Effector memory CD8-positive, alpha-beta T cell (primary cell): ENCODE measurements at places on chromosomes 6 and 20.

GRCh38 chr6:26032340-26033084 is 54.7 kb upstream of the HFE start:
- H3K4me3 ChIP-seq = peak overlapping the region; percentile 87
- peak overlapping the region; percentile 93 for H3K27ac ChIP-seq
- DNase-seq = no peak
- H3K36me3 ChIP-seq = peaks cover 29% of the 10 kb centered on the region
- H3K4me1 ChIP-seq = peaks cover 27% of the 10 kb centered on the region
- no peaks in the 10 kb centered on the region for H3K27me3 ChIP-seq

DNA sequence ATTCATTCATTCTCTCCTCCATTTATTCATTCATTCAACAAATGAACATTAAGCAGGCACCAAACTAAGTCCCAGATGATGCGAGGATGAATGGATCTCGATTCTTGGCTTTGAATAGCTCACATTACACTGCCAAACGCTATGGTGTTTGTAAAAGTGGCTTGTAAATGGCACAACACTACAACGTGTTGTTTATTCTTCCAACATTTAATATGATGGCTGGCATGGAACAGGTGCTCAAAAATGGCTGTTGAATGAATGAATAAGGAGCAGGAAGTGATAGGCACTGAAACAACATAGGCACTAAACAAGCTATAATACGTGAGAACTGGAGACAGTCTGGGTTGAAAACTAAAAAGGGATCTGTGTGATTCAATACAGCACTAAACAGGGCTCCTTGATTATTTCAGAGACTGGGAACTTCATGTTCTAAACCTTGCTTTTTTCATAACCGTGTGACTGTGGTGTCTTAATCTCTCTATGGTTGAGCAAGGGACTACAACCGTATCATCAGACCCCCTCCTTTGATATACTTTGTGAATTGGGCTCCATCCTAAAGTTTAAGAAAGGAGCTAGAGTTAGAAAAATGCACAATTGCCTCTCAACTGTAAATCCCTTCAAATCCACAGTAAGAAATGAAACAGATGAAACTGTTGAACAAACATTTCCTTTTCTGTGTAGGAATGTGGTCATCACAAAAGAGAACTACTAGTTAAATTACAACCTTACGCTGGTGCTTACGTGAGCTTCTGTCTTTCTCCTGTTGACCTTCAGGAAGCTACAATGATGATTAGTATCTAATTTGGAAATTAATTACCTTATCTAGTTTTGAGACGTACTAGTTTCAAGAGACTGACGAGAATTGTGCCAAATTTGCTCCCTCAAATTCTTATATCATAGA is 16.9 kb upstream of the SLC16A10 start:
- peaks cover 51% of the 10 kb centered on the region for H3K27me3 ChIP-seq
- no peak for DNase-seq
- H3K4me3 ChIP-seq = no peak overlapping the region
- H3K4me1 ChIP-seq = no peaks in the 10 kb centered on the region
- H3K27ac ChIP-seq = no peak overlapping the region

GRCh38 chr6:90654166-90654565 is 67.3 kb upstream of the MAP3K7 start:
- H3K27me3 ChIP-seq = peaks cover 53% of the 10 kb centered on the region
- H3K27ac ChIP-seq = no peak overlapping the region
- no peaks in the 10 kb centered on the region for H3K4me1 ChIP-seq
- no peak overlapping the region for H3K4me3 ChIP-seq
- no peaks in the 10 kb centered on the region for H3K36me3 ChIP-seq

GRCh38 chr20:36175475-36175995 is 21.0 kb downstream of the EPB41L1 start:
- peaks cover 13% of the 10 kb centered on the region for H3K27me3 ChIP-seq
- no peak overlapping the region for H3K4me3 ChIP-seq
- no peak overlapping the region for H3K27ac ChIP-seq

- H3K27me3 ChIP-seq = no peaks in the 10 kb centered on the region
- H3K4me3 ChIP-seq = no peak overlapping the region
- no peaks in the 10 kb centered on the region for H3K4me1 ChIP-seq
- peak; percentile 46 for DNase-seq
- no peak overlapping the region for H3K27ac ChIP-seq
Measured at GRCh38 chr6:129598244-129599187, 111.5 kb downstream of the ARHGAP18 start.

DNA sequence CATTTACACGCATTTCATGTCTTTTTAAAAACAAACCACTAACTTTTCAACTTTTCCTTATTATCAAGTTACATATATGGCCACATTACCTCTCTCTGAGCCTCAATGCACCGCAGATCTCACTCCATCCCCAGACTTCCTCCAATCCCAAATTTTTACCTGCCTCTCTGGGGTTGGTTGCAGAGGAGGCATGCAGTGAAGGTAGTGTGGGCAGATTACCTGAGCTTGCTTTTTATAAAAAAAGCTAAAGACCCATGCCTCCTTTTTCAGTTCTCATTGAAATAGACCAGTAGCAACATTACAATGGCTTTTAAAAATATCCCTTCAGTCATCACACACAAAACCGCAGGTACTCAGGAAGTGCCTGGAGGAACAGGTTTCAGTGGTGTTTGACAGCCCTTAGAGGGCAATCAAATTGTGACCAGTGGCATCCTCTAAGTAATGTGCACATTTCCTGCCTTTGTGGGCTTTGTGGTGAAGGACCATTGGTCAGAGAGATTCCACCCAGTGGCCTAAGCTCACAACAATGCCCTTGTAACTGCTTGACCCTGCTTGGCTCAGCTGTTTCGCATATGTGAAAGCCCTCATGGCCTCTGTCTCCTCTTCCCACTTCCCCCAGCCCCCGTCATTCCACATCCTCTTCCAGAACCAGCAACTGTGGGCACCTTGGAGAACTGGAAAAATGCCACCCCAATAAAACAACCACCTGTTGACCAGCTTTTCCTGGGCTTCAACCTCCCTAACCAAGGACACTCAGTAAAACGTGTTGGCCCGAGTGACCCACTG is 30.2 kb upstream of the IL17A start:
- no peak overlapping the region for H3K4me3 ChIP-seq
- DNase-seq = no peak
- peaks cover 12% of the 10 kb centered on the region for H3K4me1 ChIP-seq
- H3K27ac ChIP-seq = no peak overlapping the region

- no peak overlapping the region for H3K4me3 ChIP-seq
- H3K27me3 ChIP-seq = peaks cover 66% of the 10 kb centered on the region
- H3K36me3 ChIP-seq = no peaks in the 10 kb centered on the region
- H3K4me1 ChIP-seq = peaks cover 13% of the 10 kb centered on the region
- H3K27ac ChIP-seq = no peak overlapping the region
Measured at GRCh38 chr6:136927292-136927691, 5.2 kb downstream of the SLC35D3 start.

DNA sequence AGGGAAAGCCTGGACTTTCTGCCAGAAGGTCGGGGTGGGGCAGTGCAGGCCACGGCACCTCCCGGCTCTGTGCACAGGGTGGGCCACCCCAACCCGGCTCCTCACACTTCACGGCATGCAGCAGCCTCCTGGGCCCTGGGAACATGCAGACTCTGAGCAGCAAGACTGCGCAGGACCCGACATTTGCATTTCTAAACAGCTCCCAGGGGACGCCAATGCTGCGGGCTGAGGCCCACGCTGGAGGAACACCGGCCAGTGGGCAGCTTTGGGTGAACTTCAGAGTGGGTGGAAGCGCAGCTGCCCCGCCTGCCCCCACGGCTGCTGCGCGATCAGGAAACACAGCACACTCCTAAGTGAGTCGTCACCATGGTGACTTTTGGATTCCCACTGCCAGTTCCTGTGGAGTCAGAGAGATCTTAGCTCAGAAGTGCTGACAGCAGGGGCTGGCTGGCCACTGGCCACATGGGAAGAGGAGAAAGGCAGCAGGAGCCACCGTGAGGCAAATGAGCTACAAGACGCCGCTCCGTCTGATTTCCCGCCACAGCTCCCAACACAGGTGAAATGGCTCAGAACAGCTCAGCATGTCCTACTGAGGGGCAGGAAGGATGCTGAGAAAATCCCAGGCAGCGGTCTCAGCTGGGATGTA is 52.1 kb downstream of the RNASET2 start:
- H3K4me1 ChIP-seq = peaks cover 12% of the 10 kb centered on the region
- H3K4me3 ChIP-seq = no peak overlapping the region
- H3K27me3 ChIP-seq = no peaks in the 10 kb centered on the region
- no peak overlapping the region for H3K27ac ChIP-seq
- no peaks in the 10 kb centered on the region for H3K36me3 ChIP-seq

- DNase-seq = peak; percentile 20
- peak overlapping the region; percentile 94 for H3K4me3 ChIP-seq
- peaks cover 40% of the 10 kb centered on the region for H3K27me3 ChIP-seq
- H3K36me3 ChIP-seq = peaks cover 4% of the 10 kb centered on the region
- H3K27ac ChIP-seq = no peak overlapping the region
- H3K4me1 ChIP-seq = peaks cover 11% of the 10 kb centered on the region
Measured at GRCh38 chr6:21587961-21588480, 5.5 kb upstream of the SOX4 start.

GRCh38 chr6:25175681-25176080 is 103.5 kb upstream of the CARMIL1 start:
- H3K36me3 ChIP-seq = no peaks in the 10 kb centered on the region
- H3K4me3 ChIP-seq = no peak overlapping the region
- H3K4me1 ChIP-seq = no peaks in the 10 kb centered on the region
- H3K27ac ChIP-seq = no peak overlapping the region
- no peaks in the 10 kb centered on the region for H3K27me3 ChIP-seq
- no peak for DNase-seq

DNA sequence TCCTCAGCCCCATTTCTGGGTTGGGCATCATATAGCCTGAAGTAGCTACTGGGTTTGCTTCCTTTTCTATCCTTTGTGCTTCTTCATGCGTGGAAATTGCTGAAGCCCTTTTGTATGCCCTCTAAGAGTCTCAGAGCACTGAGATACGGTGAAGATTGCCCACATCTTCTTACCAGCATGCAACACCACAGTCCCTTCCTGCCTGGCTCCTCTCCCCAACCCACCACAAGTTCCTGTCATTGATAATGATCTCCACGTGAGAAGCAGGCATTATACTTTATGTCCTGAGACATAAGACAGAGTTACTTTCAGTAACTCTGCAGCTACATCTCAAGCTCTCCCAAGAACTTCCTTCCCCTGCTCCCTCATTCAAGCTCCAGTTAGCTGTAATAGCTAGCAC is 15.8 kb upstream of the PLCB4 start:
- no peak for DNase-seq
- no peaks in the 10 kb centered on the region for H3K36me3 ChIP-seq
- H3K4me3 ChIP-seq = no peak overlapping the region
- H3K4me1 ChIP-seq = no peaks in the 10 kb centered on the region

GRCh38 chr6:130946076-130946475 is 117.0 kb downstream of the EPB41L2 start:
- DNase-seq = no peak
- no peaks in the 10 kb centered on the region for H3K27me3 ChIP-seq
- H3K4me3 ChIP-seq = no peak overlapping the region
- H3K36me3 ChIP-seq = no peaks in the 10 kb centered on the region

- H3K4me1 ChIP-seq = no peaks in the 10 kb centered on the region
- H3K4me3 ChIP-seq = no peak overlapping the region
- no peak overlapping the region for H3K27ac ChIP-seq
- peaks cover 11% of the 10 kb centered on the region for H3K27me3 ChIP-seq
- no peak for DNase-seq
- peaks cover 5% of the 10 kb centered on the region for H3K36me3 ChIP-seq
Measured at GRCh38 chr20:51906049-51906448, 103.7 kb upstream of the SALL4 start.

GRCh38 chr6:163754866-163755265 is 340.3 kb downstream of the QKI start:
- peaks cover 10% of the 10 kb centered on the region for H3K4me1 ChIP-seq
- H3K36me3 ChIP-seq = peaks cover 3% of the 10 kb centered on the region
- DNase-seq = no peak
- H3K27me3 ChIP-seq = no peaks in the 10 kb centered on the region
- no peak overlapping the region for H3K4me3 ChIP-seq

DNA sequence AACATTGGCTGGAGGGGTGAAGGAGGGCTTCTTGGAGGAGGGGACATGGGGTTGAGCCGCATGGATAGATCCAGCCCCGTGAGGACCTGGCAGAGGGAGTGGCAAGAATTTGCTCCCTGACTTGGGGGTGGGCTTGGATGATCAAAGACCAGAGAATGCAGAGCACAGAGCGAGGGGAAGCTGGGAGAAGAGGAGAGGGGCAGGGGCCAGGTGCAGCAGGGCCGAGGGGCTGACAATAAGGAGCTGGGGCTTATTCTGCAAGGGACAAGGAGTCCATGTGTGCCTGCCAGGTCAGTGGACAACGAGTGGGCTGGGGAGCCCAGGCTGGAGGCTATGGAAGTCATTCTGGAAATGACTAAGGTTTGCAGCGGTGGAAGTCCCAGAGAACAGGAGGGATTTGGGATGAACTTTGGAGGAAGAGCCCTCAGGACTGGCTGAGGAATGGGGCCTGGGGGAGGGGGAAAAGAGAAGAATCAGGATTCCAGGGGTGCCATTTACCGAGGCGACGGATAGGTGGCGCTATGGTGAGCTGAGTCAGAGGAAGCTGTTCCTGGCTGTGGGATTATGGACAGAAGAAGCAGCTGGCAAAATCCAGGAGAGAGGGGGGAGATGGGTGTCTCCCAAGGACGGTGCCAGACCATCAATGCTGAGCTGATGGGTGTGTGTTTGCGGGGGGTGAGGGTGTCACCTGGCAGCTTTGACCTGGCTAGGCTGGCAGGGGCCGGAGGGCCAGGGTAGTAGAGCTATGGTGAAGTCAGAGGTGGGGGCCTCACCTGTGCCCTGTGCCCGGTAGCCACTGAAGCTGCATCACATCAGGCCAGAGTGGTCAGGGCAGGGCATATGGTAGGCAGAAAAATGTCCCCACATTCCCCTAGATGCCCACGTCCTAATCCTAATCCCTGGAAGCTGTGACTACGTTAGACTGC is 7.8 kb downstream of the KCNG1 start:
- no peak overlapping the region for H3K4me3 ChIP-seq
- no peak overlapping the region for H3K27ac ChIP-seq
- H3K36me3 ChIP-seq = peaks cover 3% of the 10 kb centered on the region
- peaks cover 78% of the 10 kb centered on the region for H3K27me3 ChIP-seq
- H3K4me1 ChIP-seq = no peaks in the 10 kb centered on the region

- no peak overlapping the region for H3K27ac ChIP-seq
- H3K27me3 ChIP-seq = no peaks in the 10 kb centered on the region
- H3K4me1 ChIP-seq = peaks cover 4% of the 10 kb centered on the region
- H3K4me3 ChIP-seq = no peak overlapping the region
Measured at GRCh38 chr6:35024551-35025054, 116.5 kb downstream of the TCP11 start.

- H3K27ac ChIP-seq = peak overlapping the region; percentile 92
Measured at GRCh38 chr6:41705311-41705995, 30.0 kb downstream of the TFEB start.

- H3K36me3 ChIP-seq = no peaks in the 10 kb centered on the region
Measured at GRCh38 chr20:49724408-49725223, 10.9 kb upstream of the B4GALT5 start.

- H3K27me3 ChIP-seq = peaks cover 25% of the 10 kb centered on the region
- H3K36me3 ChIP-seq = no peaks in the 10 kb centered on the region
- DNase-seq = no peak
- no peak overlapping the region for H3K4me3 ChIP-seq
- no peaks in the 10 kb centered on the region for H3K4me1 ChIP-seq
Measured at GRCh38 chr6:39821046-39821740, 29.0 kb downstream of the DAAM2 start.

GRCh38 chr6:126030045-126030444 is 43.7 kb downstream of the TRMT11 start:
- H3K27me3 ChIP-seq = no peaks in the 10 kb centered on the region
- no peak for DNase-seq
- no peak overlapping the region for H3K27ac ChIP-seq
- H3K36me3 ChIP-seq = peaks cover 17% of the 10 kb centered on the region
- no peaks in the 10 kb centered on the region for H3K4me1 ChIP-seq
- no peak overlapping the region for H3K4me3 ChIP-seq

- no peaks in the 10 kb centered on the region for H3K4me1 ChIP-seq
- no peak overlapping the region for H3K4me3 ChIP-seq
- H3K27me3 ChIP-seq = no peaks in the 10 kb centered on the region
Measured at GRCh38 chr6:42512579-42512978, 51.2 kb upstream of the UBR2 start.
